Cardiac muscle cell (in vitro differentiated cells and primary cell): ENCODE measurements at places on chromosomes 5 and 9. TPM values are rescaled to one million over a fixed set of nuclear protein-coding genes. Genes with fewer than 3 reads are reported as not detected.

GRCh38 chr5:61468483-61468865 is 136.4 kb downstream of the ZSWIM6 start:
- H3K27ac ChIP-seq, result no peak overlapping the region
- H3K4me3 ChIP-seq, result no peak overlapping the region
- no peaks in the 10 kb centered on the region for H3K27me3 ChIP-seq

DNA sequence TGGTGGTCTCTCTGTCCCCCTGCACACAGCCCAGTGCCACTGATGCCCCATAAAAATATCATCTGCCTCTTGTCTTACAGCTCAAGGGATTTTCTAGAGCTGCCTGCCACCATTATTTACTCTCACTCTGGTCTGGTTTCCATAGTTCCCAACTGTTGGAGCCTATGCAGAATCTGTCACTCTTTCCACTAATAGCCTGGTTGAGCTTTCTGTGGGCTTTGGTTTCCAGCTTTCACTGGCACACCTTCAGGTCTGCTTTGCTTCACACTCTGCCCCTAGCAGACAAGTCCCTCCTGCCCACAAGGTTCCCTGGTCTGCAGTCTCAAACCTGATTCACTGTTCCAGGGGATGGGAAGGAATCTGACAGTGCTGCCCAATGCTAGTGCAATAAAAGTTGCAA is 103.0 kb upstream of the FTMT start:
- DNase-seq, result peak; percentile 80
- no peak overlapping the region for H3K4me3 ChIP-seq
- no peaks in the 10 kb centered on the region for H3K36me3 ChIP-seq
- no peaks in the 10 kb centered on the region for H3K27me3 ChIP-seq
- H3K4me1 ChIP-seq, result peaks cover 7% of the 10 kb centered on the region
- H3K27ac ChIP-seq, result peak overlapping the region; percentile 29

DNA sequence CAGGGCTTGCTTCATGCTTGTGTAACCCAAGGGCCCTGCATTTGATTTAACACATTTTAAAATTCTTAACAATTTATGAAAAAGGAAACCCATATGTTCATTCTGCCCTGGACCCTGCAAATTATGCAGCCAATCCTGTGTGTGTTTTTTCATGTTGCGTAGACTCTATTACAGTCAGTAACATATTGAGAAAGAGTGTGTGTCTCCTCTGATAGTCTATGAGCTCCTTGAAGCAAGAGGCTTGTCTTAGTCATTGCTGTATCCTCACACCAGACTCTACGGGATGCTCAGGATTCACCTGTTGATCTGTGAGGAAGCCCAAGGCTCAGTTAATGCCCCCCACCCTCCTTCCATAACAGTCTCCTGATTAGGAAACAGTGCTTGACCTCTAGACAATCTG is 177.3 kb upstream of the DMAC1 start:
- no peak overlapping the region for H3K4me3 ChIP-seq
- no peak for DNase-seq
- no peaks in the 10 kb centered on the region for H3K36me3 ChIP-seq
- peaks cover 24% of the 10 kb centered on the region for H3K4me1 ChIP-seq
- H3K27ac ChIP-seq, result no peak overlapping the region

DNA sequence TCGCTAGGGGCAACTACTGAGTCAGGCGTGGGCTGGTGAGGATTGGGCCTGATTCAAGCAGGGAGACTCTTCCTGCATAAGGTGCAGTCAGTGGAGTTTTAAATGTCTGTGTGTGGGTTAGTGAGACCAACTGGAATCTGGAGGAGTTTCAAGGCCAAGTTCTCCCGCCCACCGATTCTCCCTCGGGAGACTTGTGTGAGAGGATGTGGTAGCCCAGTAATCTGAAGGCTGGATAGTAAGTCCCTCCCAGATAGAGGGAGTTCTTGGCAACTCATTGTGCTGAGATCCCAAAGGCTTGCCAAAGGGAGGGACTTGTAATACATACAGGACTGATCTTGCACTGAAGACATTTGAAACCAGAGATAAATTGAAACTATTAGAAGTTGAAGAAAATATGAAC is 51.8 kb downstream of the WDR36 start:
- H3K36me3 ChIP-seq, result no peaks in the 10 kb centered on the region
- no peak overlapping the region for H3K27ac ChIP-seq
- no peak overlapping the region for H3K4me3 ChIP-seq
- H3K4me1 ChIP-seq, result no peaks in the 10 kb centered on the region

- no peaks in the 10 kb centered on the region for H3K36me3 ChIP-seq
- H3K4me1 ChIP-seq, result no peaks in the 10 kb centered on the region
- DNase-seq, result no peak
- no peaks in the 10 kb centered on the region for H3K27me3 ChIP-seq
- no peak overlapping the region for H3K4me3 ChIP-seq
- H3K27ac ChIP-seq, result no peak overlapping the region
Measured at GRCh38 chr5:95374061-95374460, 17.1 kb upstream of the FAM81B start.

DNA sequence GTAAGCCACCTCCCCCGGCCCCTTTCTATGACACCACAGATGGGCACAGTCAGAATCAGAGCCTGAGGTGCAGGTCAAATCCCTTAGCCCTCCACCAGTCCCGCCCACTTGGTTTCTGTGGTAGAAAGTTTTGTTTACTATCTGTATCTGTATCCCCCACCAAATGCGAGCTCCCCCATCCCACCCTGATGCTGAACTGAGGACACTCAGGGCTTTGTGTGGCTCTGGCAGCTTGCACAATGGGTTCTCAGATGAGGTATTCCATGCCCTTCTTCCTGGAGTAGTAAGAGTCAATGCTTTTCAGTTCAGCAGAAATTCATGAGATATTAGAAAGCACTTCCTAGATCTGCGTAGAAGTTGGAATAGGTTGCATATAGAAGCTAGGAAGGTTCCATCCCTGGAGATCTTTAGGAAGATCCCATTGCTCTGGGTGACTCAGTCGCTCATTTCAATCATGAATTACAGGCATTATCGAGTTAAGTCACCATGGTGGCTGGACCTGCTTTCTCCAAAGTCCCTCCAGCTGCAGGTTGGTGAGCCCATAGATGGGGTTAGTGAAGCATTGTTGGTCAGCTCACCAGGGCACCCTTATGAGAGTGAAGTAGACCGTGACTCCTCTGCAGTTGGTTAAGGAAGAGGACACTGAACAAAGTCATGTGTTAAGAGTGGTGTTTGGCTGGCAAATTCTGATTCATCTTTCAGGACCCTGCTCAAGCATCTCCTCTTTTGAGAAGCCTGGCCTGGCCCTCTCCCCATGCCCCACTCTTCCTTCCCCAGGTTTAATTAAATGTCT is 10.6 kb upstream of the KCNIP1 start:
- H3K4me1 ChIP-seq, result no peaks in the 10 kb centered on the region
- H3K27ac ChIP-seq, result no peak overlapping the region
- no peak for DNase-seq
- H3K36me3 ChIP-seq, result no peaks in the 10 kb centered on the region
- no peak overlapping the region for H3K4me3 ChIP-seq
- peaks cover 6% of the 10 kb centered on the region for H3K27me3 ChIP-seq

DNA sequence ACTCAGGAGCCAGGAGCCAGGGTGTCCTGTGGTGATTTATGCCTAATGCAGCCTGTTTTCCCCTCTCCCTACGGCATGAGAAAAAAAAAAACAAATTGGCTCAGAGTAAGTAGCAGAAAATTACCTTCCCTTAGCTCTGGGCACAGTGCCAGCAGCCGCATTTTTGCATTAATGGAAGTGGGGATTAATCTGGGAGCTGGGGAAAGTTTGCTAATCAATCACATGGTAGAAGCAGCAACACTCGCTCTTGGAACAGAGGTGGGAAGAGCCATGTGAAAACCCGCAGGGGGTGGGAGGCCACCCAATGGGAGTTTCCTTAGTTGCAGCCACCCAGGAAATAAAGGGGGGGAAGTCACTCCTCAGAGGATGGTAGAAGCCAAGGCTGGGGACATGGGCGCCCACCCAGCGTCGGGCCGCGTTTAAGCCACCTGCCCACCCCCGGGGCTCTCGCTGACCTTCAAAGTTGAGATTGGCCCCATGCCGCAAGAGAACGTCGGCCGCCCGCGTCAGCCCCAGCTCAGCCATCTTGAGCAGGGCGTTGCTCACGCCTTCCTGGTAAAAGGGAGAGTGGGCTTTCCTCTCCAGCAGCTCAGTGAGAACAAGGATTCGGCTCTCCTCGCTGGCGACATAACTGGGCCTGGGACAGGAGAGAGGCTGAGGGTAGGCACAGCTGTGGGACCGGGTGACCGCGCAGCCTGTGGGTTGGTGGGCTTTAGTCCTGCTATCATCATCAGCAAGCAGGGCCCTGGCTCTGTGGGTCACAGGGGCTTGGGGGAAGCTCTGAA is 1.7 kb downstream of the ASB6 start:
- peak; percentile 46 for DNase-seq
- peaks cover 8% of the 10 kb centered on the region for H3K4me1 ChIP-seq
- H3K4me3 ChIP-seq, result no peak overlapping the region
- H3K27me3 ChIP-seq, result no peaks in the 10 kb centered on the region

GADD45G gene
- 32.7 and 34.6 TPM in 2 replicates for total RNA-seq

DNA sequence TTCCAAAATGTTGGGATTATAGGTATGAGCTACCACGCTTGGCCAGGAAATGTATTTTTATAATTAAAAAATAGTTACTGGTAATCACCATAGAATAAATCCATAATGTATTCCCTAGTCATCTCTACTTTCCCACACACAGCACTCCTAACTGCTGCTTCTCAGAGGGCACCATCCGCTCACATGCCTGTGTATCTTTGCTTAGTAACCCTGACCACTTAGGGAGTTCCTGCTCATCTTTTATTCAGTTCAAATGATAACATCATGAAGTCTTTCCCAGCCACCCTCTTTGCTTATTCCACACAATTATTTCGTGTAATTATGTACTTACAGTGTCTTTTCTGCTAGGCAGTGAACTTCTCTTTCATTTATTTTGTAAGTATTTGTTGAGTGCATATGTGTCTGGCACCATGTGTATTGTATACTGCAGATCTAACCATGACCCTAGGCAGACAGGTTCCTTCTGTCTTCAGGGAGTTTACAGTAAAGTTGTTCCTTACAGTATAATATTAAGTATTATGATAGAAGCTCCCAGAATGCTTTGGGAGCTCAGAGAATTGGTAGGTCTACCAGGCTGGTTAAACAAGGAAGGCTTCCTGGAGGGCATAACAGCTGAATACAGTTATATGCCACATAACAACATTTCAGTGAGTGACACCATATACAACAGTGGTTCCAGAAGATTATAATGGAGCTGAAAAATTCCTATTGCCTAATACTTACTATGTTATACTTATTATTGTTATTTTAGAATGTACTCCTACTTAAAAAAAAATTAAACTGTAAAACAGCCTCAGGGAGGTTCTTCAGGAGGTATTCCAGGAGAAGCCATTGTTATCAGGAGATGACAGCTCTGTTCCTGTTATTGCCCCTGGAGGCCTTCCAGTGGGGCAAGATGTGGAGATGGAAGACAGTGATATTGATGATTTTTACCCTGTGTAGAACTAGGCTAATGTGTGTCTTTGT is 39.2 kb downstream of the DCAF10 start:
- H3K4me3 ChIP-seq, result no peak overlapping the region
- DNase-seq, result no peak
- no peaks in the 10 kb centered on the region for H3K36me3 ChIP-seq
- no peaks in the 10 kb centered on the region for H3K27me3 ChIP-seq
- H3K27ac ChIP-seq, result no peak overlapping the region
- peaks cover 8% of the 10 kb centered on the region for H3K4me1 ChIP-seq

SPAAR gene
- 0.07 and 0.09 TPM in 2 replicates for total RNA-seq

GRCh38 chr5:39475881-39476842 is 51.4 kb upstream of the DAB2 start:
- H3K27me3 ChIP-seq, result no peaks in the 10 kb centered on the region
- H3K36me3 ChIP-seq, result no peaks in the 10 kb centered on the region
- H3K4me3 ChIP-seq, result no peak overlapping the region
- no peak overlapping the region for H3K27ac ChIP-seq

GRCh38 chr5:97046270-97046982 is 96.0 kb downstream of the LIX1 start:
- no peak overlapping the region for H3K27ac ChIP-seq
- no peak overlapping the region for H3K4me3 ChIP-seq
- no peaks in the 10 kb centered on the region for H3K36me3 ChIP-seq
- DNase-seq, result peak; percentile 38
- H3K4me1 ChIP-seq, result peaks cover 16% of the 10 kb centered on the region

GRCh38 chr5:16693879-16694278 is 77.1 kb upstream of the RETREG1 start:
- no peak for DNase-seq
- H3K27ac ChIP-seq, result no peak overlapping the region
- no peak overlapping the region for H3K4me3 ChIP-seq
- peaks cover 4% of the 10 kb centered on the region for H3K36me3 ChIP-seq

DNA sequence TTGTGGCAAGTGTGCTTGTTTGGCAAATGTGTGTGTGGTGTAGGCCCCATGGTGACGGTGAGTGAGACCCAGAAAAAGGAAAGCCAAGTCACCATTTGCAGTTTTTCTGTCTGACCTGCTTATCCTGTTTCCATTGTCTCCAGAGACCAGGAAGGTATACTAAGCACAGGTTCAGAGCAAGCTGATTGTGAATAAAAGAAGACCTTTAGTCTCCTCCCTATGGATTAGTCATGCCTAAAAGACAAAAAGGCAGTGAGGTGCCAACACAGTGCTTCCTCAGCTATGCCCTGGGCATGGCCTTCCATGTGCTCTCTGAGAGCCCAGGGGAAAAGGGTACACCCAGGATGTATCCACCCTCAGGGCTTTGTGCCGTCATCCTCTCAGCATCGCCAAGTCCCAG is 49.2 kb upstream of the SHOC1 start:
- no peak for DNase-seq
- H3K27me3 ChIP-seq, result no peaks in the 10 kb centered on the region
- H3K4me3 ChIP-seq, result no peak overlapping the region
- H3K36me3 ChIP-seq, result no peaks in the 10 kb centered on the region
- no peaks in the 10 kb centered on the region for H3K4me1 ChIP-seq

KIF20A gene
- total RNA-seq, result 8.6 and 106 TPM in 2 replicates

DNA sequence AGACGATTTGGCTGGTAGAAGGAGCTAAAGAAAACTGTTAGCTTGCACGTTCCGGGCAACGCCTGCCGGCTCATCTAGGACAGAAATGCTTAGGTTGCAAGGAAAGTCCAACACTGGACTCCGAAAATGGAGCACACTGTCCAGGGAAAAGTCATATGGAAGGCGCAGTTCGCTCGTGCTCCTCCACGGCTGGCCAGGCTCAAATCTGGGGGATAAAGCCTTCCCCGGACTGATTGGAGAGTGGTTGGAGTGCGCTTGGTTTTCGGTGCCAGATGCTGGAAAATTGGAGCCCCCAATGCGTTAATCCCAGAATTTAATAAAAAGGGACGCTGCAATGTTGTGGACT is 955 bp downstream of the CDH6 start:
- H3K27ac ChIP-seq, result no peak overlapping the region
- H3K27me3 ChIP-seq, result peaks cover 84% of the 10 kb centered on the region
- H3K36me3 ChIP-seq, result no peaks in the 10 kb centered on the region
- H3K4me1 ChIP-seq, result peaks cover 11% of the 10 kb centered on the region

DBH gene
- total RNA-seq, result not detected in 2 replicates

DNA sequence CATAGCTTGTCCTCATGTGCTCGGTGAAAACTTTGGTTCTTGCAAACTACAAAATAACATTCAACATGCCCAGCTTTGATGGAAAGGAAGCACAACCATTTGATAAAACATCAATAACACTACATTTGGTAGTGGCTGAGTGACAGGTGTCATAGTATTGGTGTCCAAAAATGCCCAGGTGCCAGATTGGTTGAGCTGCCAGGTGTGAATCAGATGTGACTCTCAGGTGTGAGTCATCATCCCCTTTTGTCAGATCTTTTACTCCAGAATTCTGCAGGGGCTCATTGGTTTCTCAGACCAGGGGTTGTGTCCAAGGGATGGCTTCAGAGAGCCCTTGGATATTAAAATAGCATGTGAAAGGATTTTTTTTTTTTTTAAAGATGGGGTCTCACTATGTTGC is 22.5 kb upstream of the POMT1 start:
- H3K36me3 ChIP-seq, result peaks cover 96% of the 10 kb centered on the region
- no peak for DNase-seq
- H3K4me3 ChIP-seq, result no peak overlapping the region
- no peaks in the 10 kb centered on the region for H3K4me1 ChIP-seq

RNF130 gene
- total RNA-seq, result 73.0 and 83.0 TPM in 2 replicates

PTGES gene
- 1.4 and 1.9 TPM in 2 replicates for total RNA-seq
